ENCODE measurements at places on chromosomes 2 and 18.

DNA sequence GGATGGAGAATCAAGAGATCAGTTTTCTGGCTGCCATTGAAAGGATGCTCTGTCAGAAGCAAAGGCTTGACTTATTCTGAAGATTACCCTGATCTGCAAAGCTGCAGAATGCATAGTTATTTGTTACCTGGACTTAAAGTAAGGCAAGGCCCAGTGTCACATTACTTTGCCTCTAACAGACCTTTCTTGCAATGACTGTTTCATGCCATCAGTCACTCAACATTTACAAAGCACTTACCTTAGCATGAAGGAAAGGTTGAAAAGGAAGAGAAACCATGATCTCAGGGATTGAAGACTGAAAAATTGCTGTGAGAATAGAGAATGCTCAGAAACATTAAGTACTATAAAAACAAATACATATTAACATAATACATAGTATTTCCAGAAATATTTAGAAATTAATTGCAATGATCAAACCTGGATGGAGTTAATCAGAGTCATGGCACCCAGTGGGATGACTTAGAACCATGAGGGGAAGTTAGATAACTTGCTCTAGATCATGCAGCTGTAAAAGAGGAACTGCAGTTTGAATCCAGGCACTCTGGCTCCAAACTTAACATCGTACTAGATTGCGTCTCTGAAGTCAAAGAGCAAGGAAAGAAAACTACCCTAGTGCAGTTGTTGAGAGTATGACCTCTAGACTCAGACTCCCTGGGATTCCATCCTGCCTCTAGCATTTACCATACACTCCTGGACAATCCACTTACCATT lies 26.5 kb upstream of the FAM117B start:
- peak; percentile 18 for DNase-seq

DNA sequence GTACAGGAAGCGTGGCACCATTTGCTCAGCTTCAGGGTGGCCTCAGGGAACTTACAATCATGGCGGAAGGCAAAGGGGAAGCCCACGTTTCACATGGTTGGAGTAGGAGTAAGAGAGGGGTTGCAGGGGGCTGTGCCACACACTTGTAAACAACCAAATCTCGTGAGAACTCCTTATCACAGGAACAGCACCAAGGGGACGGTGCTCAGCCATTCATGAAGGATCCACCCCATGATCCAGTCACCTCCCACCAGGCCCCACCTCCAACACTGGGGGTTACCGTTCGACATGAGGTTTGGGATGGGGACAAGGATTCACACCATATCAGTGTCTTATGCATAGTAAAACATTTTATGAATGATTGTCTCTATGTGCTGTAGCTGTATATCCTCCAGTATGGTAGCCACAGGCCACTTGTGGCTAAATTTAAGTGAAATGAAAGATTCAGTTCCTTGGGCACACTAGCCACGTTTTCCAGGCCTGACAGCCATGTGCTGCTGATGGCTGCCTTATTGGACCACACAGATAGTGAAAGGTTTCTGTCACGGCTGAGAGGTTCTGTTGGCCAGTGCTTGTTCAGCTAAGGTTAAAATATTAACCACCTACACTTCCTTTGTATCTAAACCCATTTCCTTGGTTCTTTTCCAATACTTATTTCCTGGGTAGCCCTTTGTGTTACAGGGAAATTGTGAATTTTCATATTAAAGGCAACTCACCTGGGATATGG lies 77.3 kb downstream of the AGAP1 start:
- no peak for DNase-seq

GRCh38 chr2:161873707-161874106 lies 200.3 kb downstream of the DPP4 start:
- DNase-seq, result no peak

DNA sequence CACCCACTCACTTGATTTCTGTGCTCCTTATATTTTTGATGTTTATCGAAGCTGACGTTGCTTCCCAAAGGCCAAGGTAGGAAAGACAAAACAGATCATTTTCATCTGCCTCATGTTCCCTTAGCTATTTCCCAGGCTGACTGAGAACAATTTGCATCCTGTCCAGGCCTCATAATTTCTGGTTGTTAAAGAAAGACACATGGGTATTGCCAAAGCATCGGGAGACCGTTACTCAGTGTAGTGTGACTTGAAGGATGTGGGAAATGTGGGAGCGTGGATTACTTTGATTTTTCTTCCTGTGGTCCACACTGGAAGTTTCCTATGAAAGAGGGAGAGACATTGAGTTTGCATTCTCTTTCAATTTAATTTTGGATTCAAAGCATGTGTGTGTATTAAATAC lies 204.6 kb downstream of the TRIB2 start:
- DNase-seq, result no peak

DNA sequence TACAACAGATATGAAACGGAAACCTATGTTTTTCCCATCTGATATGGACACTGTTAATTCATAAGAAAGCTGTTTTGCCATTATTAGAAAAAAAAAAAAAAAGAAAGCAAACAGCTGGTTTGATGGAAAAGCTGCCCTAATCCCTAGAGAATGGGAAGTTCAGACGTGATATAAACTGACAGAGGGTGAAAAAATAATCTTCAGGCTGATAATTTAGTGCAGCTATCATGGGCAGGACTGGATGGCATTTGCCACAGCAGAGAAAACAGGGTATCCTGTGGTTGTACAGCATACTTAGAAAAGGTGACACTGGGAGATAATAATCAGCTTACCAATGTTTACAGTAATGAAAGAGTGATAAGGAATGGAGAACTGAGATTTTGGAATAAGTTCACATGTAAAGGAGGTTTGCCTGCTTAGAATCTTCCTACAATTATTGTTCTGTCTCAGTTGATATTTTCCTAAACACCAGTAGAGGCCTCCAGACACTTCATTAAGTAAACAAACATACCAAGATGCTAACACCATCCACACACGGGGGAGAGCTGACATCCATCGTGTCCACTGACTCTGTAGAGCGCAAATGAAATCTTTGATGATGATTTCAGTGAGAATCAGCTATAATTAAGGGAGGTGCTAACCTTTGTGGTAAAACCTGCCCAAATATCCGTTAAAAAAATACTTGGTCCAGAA lies 211.6 kb upstream of the MMADHC start:
- no peak for DNase-seq

DNA sequence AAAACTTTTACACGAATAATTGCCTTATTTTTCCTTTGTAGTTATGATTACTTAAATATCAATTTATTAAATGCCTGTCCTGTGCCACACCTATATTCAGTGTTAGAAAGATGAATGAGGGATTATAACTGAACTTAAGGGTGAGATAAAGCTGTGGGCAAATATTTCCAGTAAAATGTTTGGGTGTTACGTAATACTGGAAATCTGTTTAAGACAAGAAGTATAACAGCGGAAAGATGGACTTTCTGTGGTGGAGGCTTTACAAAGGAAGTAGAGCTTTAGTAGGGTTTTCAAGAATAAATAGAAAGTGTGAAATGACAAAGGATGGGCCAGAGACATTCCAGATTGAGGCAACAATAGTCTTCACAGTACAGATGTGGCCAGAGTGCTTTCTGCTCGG lies 927.0 kb downstream of the DPP10 start:
- DNase-seq, result no peak

DNA sequence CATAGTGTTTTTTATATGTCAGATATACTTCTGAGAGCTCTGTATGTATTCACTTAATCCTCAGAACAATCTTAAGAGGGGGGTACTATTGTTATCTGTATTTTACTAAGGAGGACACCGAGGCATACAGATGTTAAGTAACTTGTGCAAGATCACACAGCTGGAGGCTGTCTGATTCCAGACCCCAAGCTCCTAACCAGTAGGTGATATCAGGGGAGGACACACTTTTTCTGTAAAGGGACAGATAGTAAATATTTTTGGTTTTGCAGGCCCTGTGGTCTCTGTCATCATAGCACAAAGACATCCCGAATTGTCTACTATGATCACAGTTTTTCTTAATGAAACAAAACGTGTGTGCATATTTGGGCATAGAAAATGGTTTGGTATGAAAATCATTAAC lies 143.7 kb downstream of the LAMA3 start:
- DNase-seq, result no peak

DNA sequence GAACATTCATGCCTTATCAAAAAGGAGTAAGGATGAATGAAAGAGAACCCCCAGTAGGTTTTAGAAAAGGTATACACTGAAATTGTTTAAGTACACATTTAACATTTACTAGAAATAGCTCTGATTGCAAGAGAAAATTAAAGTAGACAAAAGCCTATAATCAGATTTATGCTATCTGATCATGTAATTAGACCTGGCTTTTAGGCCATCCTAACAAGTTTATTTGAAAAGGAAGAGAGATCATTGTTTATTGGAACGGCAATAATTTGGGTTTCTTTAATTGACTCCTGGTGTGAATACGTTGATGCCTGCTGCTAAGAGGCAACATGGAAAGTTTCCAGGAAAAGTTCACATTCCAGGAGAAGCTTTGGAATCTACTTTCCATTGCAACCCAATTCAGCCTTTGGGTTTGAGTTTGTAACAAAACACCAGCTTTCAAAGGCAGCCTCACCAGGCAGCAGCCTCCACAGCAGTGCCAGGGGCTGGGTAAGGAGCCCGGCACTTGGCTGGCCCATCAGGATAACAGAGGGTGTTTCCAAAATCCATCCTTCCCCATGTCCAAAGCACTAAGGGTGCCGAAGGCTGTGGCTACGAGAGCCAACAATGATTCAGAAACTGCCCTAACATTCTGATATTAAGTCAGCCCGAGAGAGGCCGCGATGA lies 18.0 kb downstream of the FZD7 start:
- DNase-seq, result no peak

GRCh38 chr2:11346023-11346482 lies 1.6 kb upstream of the ROCK2 start:
- no peak for DNase-seq

DNA sequence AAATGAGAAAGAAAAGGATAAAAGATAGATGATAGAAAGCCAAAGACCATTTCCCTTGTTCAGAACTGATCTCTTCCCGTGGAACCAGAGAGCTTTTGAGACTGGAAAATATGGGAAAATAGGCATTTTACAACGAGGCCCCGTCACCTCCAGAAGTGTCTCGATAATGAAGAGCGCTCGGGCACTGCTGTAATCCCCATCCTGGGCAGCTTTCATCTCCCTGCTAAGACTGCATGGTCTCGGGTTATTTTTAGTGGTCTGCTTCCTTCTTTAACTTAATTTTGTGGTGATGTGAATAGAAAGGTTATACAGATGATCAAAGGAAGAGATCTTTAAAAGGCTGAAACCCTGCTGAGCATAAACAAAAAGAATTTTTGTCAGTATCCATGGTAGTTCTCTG lies 176.6 kb downstream of the METTL4 start:
- DNase-seq, result no peak

DNA sequence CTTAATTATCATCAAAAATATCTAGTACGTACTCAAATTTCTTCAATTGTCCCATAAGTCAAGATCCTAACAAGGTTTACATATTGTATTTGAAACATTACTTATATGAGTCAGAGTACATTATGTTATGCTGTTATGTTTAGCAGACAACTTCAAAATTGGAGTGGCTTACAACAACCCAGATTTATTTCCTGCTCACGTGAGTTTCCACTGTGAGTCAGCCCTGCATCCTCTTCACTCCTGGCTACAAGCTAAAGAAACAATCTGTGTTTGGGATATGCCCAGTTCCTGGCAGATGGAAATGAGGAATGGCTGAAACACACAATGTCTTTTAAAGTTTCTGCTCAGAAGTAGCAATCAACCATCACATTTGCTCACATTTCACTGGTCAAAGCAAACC lies 31.5 kb upstream of the TANC1 start:
- DNase-seq, result no peak
